ENCODE measurements at places on chromosomes 3 and 15.

DNA sequence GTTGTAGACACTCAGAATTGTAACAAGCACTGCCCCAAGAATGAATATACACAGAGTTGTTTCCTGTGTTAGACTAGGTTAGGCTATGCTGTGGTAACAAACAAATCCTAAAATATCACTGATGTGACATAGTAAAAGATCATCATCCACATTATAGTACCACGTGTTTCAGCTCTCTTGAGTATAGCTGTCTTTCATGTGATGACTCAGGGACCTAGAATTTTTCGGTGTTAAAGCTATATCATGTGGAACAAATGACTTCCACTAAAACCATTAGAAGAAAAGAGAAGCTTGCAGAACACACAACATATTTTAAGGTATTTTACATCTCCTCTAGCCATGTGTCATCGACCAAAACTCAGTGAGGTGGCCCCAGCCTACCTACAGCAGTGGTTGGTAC is 307.9 kb upstream of the RBMS3 start:
- DNase-seq, result no peak

- DNase-seq, result no peak
Measured at GRCh38 chr15:64456634-64457108, 3.7 kb upstream of the ZNF609 start.

DNA sequence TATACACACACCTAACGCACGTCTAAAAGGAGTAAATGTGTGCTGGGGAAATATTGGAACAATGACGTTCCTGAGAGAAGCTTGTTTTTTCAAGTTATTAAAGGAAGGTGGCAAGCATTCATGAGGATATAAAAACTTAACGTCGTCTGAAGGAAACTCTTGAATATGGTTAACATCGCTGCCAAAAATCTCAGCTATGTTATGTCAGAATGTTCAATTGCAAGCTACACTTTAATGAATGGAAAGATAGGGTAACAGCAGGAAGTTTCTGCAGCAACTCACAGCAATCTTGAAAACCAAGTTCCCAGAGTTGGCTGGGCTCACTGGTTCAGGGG is 54.3 kb upstream of the MEF2A start:
- DNase-seq, result no peak

DNA sequence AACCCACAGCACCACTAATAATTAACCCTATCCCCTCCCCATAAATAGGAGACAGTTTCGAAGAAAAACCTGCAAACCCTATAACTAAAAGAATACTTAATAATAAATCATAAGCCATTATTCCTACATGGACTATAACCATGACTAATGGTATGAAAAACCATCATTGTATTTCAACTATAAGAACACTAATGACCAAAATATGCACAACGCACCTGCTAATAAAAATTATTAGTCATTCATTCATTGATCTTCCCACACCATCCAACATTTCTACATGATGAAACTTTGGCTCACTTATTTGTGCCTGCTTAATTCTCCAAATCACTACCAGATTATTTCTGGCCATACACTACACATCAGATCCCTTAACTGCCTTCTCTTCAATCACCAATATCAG is 16.6 kb downstream of the AQP9 start:
- DNase-seq, result no peak

DNA sequence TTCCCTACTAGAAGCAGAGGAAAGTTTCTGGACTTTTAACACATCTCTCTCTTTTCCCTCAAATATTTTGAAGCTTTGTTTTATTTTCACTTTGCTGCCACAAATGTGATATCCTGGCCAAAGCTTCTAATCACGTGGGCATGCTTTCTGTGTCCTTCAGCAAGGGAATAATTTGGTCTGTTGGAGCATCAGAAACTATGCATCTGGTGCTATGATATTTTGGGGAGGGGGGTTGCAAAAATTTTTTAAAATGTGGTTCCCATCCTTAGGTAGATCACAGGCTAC is 254.2 kb downstream of the GAP43 start:
- DNase-seq, result no peak

DNA sequence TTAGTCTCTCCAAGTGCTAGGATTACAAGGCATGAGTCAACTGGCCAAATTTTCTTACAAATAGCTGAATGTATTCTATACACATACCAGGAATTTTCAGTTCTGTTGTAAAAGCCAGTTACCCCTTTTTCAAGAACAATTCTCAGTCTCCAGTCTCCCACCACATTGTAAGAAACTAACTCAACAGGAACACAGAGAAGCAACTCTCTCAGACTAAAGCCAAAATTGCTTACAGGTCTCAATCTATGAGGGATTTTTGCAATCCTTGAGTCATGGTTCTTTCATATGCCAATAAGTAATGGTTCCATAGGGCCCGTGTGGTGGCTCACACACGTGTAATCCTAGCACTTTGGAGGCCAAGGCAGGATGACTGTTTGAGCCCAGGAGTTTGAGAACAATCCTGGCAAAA is 8.5 kb downstream of the IP6K2 start:
- DNase-seq, result no peak

GRCh38 chr3:52030714-52031310 is 25.6 kb downstream of the DUSP7 start:
- DNase-seq, result no peak

DNA sequence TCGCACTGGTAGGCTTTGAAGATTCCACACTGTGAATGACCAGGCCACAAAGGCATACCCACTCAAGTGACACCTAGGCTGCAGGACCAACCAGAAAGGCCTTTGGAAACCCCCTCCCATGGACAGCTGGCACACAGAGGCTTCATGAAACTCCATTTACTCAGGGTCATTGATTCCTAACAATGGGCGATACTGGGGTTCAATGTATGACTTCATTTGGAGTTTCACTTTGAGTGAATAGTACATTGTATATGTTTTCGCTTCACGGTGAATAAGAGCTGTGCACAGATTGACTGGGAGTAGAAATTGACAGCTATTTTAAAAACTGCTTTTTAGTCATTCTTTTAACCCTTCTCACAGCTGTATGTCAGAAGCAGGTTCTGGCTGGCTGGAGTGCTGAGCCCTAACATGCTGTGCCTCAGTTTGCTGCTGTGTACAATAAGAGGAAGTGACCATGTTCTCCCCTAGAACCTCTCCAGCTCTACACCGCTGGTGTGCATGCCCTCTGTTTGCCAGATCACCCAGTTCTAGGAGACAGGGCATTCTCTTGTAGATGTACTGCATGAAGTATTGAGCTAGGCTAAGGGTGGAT is 15.4 kb upstream of the CX3CR1 start:
- DNase-seq, result no peak

DNA sequence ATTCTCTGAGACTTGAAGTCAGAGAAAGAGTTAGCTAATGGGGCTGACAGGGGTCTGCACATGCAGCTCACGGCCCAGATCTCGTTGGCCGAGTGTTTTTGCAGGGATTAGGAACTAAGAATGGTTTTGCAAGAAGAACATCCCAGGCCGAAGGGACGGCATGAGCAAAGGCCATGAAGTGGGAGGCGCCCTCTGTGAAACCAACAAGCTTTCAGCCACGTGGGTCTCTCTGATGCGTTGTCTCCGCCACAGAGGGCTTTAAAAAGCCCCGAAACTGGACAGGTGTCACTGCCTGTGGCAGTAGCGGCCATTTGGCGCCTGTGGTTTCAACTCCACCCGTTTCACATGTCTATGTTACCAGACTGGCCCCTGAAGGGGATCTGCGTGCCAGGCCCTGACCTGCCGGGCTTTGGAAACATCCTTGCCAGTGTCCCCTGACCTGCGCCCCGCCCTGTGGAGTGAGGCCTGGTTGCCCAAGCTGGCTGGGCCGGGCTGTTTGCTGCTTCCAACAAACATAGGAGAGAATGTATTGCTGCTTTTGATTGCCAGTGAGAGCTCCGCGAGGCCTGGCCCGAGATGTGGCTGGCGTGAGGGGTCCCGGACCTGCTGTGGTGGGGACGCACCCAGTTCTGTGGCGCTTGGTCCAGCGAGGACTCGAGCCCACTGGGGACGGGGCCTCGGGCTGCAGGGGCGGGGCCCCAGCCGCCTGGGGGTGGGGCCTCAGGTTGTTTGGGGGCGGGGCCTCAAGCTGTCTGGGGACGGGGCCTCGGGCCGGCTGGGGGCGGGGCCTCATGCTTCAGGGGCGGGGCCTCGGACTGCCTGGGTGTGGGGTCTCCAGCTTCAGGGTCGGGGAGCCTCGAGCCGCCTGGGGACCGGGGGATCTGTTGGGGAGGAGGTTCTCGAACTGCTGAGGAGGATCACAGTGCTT is 30.4 kb downstream of the GOLGA6L2 start:
- DNase-seq, result no peak

DNA sequence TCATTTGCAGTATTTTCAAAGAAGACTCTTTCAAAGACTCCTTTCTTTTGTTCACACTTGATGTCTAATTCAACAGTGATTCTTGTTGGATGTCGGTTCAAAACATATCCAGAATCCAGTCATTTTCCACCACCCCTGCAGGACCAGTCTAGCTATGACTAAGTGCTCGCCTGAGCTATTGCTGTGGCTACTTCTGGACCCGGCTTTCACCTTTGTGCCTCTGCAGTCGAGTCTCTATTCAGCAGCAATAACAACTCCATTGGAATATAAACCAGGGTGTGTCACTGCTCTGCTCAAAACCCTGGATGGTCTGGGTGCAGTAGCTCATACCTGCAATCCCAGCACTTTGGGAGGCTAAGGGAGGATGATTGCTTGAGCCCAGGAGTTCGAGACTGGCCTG is 55.0 kb downstream of the PRICKLE2 start:
- no peak for DNase-seq

- DNase-seq, result peak; percentile 18
Measured at GRCh38 chr3:82133070-82133606, 371.7 kb upstream of the GBE1 start.

GRCh38 chr3:16801223-16801622 is 83.5 kb upstream of the PLCL2 start:
- no peak for DNase-seq

GRCh38 chr3:72214066-72214951 is 429.4 kb upstream of the PROK2 start:
- DNase-seq, result no peak

All from hepatic stellate cell (primary cell).